Hypothalamus (tissue), 51 donors: ENCODE measurements at places on chromosomes 16 and 17.
A peak's percentile ranks its signal among the peaks of the same experiment; 100 is the strongest.

- DNase-seq, result no peak
Observed at GRCh38 chr16:3695610-3696369, 21.5 kb downstream of the TRAP1 start.

- DNase-seq, result no peak
Observed at GRCh38 chr16:88479793-88480760, 27.0 kb downstream of the ZFPM1 start.

- peak; percentile 35 for DNase-seq
Observed at GRCh38 chr17:10614536-10615155, 42.5 kb downstream of the MYH3 start.

GRCh38 chr16:85987750-85988078 lies 88.8 kb downstream of the IRF8 start:
- no peak for DNase-seq
